ENCODE measurements at places on chromosomes 1 and 21.

- DNase-seq: no peak
Measured at GRCh38 chr1:84582802-84583587, 8.8 kb upstream of the CTBS start.

DNA sequence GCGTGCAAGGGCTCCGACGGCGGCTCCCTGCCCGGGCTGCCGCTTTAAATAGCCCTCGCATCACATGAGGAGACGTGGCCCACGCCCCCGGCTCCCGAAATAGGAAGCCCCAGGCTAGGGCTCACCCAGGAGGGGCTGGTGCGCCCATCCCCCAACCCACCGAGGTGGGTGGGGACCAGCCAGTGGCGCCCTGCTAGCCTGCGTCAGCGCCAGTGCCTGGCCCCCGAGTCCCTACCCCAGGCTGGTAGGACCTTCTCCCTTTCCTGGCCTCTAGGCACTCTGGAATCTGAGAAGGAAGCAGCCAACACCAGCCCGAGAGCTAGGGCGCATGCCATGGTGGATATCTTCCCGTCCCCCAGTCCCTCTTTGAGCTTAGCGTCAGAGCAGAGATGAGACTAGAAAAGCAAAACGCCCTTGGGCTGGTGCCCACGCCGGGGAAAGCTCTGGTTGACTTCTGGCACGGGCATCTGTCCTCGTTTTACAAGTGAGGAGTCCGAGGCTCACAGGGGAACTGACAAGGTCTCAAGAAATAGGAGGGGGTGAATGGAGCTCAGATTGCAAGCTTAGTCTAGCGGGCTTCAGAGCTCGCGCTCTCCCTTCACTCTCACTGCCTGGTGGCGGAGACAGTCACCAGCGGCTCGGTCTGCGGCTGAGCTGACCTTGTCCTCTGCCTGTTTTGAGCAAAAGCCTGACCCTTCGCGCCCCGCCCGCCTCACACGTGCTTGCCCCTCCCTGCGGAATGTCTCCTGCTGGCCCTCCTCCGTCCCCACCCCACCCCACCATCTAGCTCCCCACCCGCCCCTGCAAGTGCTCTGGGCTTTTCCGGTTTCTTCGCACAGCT, at the start of gene FABP3:
TSS of gene FABP3 (minus strand) at position 21 of the 841 bp plus-strand sequence. CDS start 62 bp downstream, outside the sequence.
- DNase-seq: peak; percentile 58

GRCh38 chr1:3909615-3910014, 9.5 kb upstream of the C1orf174 start:
- DNase-seq: no peak

GRCh38 chr1:229953736-229954326, 113.2 kb upstream of the GALNT2 start:
- DNase-seq: no peak

DNA sequence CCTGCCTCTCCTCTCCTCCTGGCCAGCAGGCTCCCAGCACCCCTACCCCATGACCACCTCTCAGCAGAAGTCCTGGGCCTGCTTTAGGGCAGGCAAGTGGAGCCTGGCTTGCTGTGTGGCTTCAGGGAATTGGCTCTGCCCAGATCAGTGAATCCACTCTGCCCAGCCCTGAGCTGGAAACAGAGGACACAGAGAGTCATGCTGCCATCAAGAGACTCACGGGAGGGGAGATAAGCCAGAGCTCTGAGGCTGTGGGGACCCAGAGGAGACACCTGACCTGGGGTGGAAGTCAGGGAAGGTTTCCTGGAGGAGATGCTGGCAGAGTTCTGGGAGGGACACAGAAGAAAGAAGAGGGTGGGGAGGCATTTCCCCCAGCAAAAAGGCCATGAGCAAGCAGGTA, 54.2 kb downstream of the GLIS1 start:
- DNase-seq: no peak

DNA sequence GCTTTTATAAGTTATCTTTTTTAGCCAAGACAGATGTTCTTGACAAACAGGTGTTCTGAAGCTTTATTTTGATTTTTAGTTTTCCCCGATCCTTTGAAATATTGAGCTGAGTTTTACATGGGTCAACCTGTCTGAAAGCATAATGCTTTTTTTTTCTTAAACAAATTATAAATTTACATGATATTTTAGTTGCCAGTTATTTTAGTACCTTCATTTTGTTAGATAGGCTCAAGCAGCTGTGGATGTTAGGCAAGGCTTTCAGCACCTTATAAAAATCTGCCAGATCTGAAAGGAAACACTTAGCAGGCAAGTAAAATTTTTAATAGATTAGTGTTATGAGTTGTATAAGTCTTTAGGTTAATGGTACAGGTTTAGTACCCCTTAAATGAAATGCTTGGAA, 33.7 kb downstream of the ATF6 start:
- no peak for DNase-seq

- DNase-seq: no peak
Measured at GRCh38 chr1:201269900-201270410, 13.4 kb upstream of the PKP1 start.

GRCh38 chr1:28155628-28156027, 20.9 kb downstream of the PTAFR start:
- DNase-seq: no peak

DNA sequence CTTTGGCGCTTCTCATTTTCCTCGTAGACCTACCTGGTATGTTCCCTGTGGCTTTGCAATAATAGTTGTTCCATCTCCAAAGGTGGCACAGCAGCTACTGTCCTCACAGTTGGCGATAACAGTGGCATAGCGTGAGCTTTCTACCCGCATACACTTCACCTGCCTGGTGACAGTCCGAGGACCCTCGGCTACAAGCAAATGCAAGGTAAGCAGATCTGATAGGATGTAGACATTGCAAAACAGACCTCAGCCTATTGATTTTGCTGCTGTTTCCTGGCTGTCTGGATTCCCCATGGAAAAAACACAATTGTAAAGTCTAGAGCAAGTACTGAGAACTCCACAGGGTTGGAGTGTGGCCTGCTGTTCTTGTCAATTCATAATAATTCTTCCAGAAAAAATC, 78.5 kb downstream of the WDR3 start:
- DNase-seq: no peak

DNA sequence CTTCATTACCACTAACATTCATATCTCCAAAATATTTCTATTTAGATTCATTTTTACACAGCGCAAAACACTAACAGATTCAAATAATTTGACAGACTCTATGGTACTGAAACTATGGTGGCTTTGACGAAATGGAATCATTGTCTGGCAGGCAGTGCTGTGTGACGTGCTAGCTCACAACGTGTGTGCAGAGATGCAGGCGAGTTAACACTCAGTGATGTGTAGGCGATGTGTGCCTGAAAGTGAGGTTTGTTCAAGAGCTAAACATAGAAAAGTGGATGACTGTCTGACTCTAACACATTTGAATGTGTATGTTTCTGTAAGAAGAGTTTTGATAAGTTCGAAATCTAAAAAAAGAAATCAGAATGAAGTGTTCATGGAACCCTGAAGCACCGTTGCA, 97.7 kb downstream of the RYR2 start:
- DNase-seq: no peak

- no peak for DNase-seq
Measured at GRCh38 chr1:66438062-66438461, 95.9 kb upstream of the SGIP1 start.

- DNase-seq: no peak
Measured at GRCh38 chr1:6141592-6141991, 38.5 kb downstream of the CHD5 start.

DNA sequence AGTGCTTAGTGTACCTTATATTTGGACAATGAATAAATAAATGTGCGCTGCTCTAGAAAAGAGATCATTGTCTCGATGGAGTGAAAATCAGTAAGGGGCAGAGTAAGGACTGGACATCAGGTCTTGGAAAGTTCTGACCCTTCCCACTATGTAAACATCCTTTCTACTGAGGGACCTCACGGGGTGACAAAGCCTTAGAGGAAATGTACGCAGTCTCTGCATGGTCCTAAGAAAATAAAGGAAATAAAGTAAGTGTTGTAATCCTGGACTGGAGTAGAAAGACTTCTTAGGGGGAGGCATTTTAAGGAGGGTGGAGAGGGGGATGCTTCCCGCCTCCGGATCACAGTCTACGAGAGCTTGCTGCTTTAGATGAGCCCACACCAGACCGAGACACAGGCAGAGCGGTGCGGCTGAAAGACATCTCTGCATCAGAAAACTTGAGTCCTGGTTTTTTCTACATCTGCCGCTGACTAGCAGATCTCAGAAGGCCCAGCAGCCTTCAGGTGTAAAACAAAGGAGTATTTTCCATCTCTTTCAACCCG, 22.3 kb upstream of the GPR137B start:
- no peak for DNase-seq

DNA sequence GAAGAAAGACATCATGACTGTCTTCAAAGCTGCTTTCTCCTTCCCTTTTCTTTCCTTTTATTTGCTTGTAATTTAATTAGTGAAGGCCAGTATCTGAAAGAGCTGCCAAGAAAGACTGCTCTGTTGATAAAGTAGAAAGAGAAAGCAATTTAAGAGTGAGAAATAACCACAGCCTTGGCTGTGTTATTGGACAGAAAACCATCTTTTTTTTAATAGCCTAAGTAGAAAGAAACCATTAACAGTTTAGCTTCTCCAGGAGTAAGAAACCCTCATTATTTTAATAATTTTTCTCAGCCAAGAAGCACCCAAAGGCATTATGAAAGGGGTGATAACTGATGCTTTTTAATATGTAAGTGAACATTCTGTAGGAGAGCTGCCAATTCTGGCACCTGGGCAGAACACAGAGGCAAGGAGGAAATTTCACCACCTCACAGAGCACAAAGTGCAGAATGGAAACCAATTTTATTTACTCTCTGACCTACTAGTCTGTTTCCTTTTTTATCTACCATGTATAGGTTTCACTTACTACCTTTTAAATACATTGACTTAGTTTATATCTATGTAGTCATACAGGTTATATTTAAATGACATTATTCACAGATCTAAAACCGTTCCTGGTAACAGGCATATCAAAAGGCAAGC, 703.2 kb downstream of the MRPL39 start:
- no peak for DNase-seq

GRCh38 chr1:119483441-119484200, 23.4 kb upstream of the HSD3B1 start:
- no peak for DNase-seq

DNA sequence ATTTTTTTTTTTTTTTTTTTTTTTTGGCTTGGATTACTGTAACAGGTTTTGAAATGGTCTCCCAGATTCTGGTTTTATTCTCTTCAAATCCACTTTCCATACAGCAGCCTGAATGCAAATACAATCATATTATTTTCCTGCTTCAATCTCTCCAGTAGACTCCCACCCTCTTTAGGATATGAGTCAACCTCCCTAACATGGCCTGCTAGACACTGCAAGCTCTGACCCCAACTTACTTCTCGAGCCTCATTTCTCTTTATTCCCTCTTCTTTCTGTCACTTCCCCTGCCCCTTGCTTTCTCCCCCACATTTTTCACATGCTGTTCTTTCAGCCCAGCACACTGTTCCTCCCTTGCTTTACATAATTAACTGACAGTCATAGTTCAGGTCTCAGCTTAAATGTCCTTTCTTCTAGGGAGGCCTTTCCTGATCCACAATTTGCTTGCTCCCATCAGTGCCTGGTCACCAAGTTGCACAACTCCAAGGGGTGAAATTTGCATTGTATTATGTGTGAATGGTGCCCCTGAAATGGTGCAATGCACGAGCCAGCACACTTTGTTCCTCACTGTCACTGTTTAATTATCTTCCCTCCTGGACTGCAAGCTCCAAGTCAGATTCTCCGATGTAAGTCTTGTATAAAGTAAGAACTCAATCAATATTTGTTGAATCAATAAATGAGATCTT, 22.1 kb upstream of the IL19 start:
- DNase-seq: no peak

DNA sequence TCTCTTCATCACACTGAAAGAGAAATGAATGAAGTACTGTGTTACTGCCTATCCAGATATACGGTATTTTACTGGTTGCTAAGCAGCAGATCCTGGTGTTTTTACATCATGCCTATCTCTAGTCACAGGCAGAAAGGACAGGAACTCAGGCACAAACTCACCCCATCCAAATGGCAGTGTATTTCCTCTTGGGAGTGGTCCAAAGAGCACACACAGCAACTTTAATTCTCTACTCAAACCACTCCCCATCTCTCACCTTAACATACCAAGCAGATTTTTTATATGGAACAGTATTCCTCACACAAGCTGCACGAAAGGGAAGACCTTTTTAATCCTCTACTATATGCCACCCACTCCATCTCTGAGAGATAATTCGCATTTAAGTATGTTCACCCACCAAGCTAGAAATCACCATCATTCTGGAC, 27.3 kb downstream of the EIF4G3 start:
- DNase-seq: no peak

GRCh38 chr1:53454019-53454418, 5.2 kb upstream of the DMRTB1 start:
- DNase-seq: no peak

DNA sequence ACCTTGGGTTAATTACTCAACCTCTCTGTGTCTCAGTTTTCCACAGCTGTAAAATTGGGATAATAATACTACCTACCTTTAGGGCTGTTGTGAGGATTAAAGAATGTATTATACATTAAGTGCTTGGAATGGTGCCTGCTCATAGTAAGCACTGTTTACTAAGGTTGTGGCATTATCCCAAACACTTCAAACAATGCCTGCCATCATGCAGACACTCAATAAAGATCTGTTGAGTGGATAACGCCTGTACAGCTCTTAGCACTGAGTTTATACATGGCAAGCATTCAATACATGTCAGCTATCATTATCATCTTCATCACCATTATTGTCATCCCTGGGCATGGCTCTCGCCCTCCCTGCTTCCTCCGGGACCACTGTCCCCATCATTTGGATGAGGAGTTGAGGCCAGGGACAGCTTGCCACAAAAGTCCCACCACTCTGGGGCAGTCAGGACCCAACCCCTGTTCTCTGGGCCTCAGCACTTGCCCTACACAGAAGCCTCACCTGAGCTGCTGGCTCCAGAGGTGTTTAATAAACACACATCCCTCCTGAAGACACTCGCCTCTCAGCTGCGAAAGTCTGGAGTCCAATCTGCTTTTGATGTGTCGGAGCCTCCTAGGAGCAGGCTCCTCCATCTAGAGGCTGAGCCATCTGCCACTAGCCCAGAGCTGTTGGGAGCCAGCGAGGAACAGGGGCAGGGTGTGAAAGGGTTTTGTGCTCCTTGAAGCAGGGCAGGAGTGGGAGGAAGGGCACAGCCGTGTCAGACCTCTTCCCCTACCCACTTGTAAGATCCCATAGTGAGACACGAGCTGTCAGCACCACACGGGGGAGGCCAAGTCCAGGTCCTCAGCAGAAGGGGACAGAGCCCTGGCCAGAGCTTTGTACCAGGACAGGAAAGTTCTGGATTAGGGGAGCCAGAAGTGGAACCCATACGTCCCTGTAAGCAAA, 80.9 kb upstream of the ZC3H12A start:
- no peak for DNase-seq

All from hypothalamus (tissue), 51 donors.